ENCODE measurements at places on chromosomes 5 and 9. TPM values are rescaled to one million over a fixed set of nuclear protein-coding genes. Genes with fewer than 3 reads are reported as not detected.

MOB3B gene
- under 0.01 TPM for total RNA-seq

MYMK gene
- total RNA-seq = not detected

MARCOL gene
- total RNA-seq = not detected

ECSCR gene
- total RNA-seq = not detected

DIRAS2 gene
- total RNA-seq = not detected

ADAMTSL2 gene
- total RNA-seq = under 0.01 TPM

RFESD gene
- 4.3 TPM for total RNA-seq

WDR36 gene
- total RNA-seq = 44.5 TPM

SOHLH1 gene
- total RNA-seq = not detected

IL3 gene
- not detected for total RNA-seq

CPEB4 gene
- 36.2 TPM for total RNA-seq

LHX6 gene
- total RNA-seq = not detected

DNA sequence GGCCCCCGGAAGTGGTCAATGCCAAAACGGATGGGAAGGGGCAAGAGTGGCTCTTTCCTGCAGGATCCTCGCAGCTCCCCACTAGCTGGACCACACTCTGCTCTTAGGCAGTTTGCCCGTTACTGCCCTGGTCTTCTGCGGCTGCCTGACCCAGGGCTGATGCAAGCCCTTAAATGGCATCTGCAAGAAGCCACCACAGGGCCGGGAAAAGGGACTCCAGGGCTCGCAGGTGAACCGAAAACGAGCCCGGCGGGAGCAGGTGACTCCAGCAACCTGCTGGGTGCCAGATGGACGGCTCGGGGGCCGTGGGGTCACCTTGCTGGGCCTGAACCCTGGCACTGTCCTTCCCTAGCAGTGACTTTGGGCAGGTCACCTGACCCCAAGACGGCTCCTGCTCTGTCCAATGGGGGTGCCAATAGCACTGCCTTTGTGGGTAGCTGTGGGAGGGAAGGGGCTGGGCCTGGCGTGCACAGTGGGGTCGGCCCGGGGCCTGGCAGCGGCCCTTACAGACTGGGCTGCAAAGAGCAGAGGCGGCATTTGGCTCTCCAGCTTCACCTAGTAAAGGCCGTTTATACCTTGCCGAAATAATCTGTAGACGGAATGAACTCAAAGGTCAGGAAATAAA, 1.3 kb downstream of the TMEM250 start:
- DNase-seq = no peak

DNA sequence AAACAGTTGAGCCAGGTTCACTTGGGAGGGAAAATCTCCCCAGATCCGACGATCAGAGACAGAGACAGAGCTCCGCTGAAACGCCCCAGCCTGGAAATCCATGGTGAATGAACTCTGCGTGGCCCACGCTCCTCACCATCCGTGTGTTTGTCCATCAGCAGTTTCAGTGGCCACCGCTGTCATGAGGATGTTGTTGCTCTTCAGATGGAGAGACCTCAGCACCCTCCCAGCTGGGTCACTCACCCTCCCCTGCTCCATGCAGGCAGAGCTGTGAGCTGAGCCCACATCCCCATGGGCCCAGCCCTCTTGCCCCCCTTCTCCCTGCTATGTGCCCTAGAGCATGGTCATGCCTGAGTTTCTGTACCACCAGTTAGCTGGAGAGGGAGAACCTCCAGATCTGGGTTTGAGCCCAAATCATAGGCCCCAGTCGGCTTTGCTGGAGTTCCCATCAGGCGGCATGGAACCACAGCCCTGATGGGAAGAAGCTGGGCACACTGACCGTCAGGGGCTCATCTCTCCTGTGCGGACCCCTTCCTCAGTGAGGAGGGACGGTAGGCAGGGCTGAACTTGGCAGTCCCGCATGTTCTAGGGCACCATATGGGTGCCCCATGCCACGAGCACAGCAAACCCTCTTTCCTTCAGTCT, 154.4 kb upstream of the COL5A1 start:
- peak; percentile 68 for DNase-seq

GRCh38 chr5:5371005-5371404, 51.5 kb upstream of the ICE1 start:
- no peak for DNase-seq

GRCh38 chr5:133051542-133052316, at the start of gene HSPA4:
TSS of gene HSPA4 (plus strand) at chr5:133052013. CDS start at chr5:133052251, 238 bp downstream.
- DNase-seq = peak; percentile 95

DNA sequence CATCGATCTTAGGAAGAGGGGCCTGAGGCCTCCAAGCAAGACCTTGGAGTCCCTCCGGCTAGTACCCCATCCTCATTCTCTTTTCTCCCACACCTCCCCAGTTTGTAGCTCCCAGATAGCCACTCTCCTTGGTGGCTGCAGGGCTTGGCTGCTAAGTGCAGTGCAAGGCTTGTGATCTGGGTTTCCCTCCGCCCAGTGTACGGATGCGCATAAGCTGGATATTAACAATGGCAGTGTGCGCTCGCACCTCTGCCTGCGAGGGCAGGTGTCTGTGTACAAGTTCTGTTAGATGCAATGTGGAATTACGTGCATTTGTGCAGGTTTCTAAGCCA, 71.0 kb upstream of the TBCA start:
- DNase-seq = no peak

DNA sequence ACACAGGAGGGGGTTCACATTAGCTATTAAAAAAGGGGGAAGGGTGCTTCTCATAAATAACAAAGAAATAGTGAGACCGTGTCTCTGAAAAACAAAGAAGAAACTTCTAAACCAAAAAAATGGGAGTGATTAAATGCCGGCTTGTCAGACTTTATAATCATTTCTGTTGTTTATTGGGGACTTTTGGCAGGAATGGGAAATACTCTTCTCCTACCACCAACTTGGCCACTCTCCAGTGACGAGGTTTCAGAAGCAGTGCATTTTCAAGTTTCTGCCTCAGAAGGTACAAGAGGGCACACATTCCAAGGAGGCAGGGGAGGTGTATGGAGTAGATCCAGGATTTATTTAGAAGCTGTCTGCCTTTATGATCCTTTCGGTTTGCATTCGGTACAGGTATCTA, 46.2 kb downstream of the LIX1 start:
- no peak for DNase-seq

- DNase-seq = no peak
These were observed 663.7 kb upstream of the MEF2C start for GRCh38 chr5:89546657-89547056.

GRCh38 chr5:175436359-175436758, 7.6 kb downstream of the DRD1 start:
- no peak for DNase-seq

GRCh38 chr9:82443312-82443711, 454.7 kb downstream of the SPATA31D1 start:
- DNase-seq = no peak

GRCh38 chr9:136693490-136694162, 6.4 kb upstream of the AGPAT2 start:
- no peak for DNase-seq

DNA sequence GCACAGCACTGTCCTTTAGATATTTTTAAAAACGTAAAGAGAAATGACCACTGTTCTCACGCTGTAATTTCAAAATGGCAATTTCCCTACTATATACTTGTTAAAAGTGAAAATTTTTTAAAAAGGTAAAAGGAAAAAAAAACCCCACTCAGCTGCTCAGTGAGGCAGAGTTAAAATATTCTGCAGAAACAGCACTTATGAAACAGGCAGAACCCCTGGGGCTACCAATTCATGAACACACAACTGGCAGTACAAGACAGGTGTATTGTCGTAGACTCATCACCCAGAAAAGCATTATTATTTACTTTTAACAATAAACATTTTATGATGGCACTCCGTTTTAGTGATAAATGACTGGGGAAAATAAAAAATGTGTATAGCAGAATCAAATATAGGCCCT, 1.5 kb upstream of the RASGRF2 start:
- no peak for DNase-seq

- no peak for DNase-seq
These were observed 549.2 kb upstream of the GRAMD2B start for GRCh38 chr5:125874057-125874456.

GRCh38 chr5:40315126-40315525, 364.6 kb upstream of the PTGER4 start:
- DNase-seq = no peak

DNA sequence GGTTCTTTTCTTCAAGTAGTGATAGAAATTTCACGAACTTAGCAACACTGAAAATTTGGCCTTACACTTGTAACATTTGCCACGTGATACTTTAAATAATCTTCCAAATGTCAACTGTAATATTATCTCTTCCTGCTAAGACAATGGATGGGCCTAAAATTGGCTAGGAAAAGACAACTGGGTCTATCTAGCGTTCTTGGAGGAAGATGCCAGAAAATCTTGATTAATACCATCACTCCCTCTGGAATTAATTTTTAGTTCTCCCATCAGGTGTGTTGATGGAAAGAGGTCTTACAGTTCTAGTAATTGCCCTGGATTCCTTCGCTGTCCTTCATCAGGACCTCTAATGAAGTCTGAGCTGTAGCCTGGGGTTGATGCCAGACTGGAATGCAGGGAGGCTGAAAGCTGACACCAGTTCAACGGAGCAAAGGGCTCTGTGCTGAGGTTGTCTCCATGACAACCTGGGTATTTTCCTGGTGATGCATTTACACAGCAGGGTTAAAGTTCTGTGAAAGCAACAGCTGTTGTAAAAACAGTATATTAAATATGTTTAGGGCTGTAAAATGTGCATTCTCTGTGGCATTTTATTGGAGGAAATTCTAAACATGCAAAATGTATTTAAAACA, 92.3 kb downstream of the GAS1 start:
- peak; percentile 95 for DNase-seq

DNA sequence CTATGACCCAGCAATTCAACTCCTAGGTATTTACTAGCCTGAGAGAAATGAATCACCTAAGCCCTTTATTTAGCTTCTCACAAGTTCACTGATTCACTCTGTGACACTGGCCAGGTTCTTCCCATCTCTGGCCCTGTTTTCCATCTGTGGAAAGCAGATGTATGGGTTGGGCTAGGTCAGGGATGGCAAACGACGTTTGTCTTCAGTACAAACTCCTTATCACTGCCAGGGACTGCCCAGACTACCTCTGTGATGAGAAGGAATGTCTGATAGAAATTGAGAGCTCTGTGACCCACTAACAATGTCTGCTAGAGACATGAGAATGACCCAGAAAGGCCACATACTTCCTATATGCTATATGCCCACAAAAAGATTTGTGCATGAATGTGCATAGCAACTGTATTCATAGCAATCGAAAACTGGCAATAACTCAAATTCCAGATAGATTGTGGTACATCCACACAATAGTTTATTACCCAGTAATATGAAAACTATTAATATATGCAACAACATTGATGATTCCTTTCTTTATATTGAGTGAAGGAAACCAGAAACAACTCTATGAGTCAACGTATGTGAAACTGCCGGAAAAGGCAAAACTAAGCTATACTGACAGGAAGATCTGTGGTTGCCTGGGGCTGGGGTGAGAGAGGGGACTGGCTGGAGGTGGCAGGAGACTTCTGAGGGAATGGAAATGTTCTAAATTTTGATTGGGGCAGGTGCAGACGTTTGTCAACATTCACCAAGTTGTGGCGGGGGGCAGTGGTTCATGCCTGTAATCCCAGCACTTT, 32.0 kb upstream of the ADAM19 start:
- no peak for DNase-seq

- DNase-seq = peak; percentile 18
These were observed 86.8 kb upstream of the HSPA9 start for GRCh38 chr5:138661991-138662434.

- no peak for DNase-seq
These were observed 88.3 kb upstream of the PTCH1 start for GRCh38 chr9:95605101-95605500.

- DNase-seq = peak; percentile 48
These were observed 14.5 kb downstream of the SH2D3C start for GRCh38 chr9:127763918-127764384.

DNA sequence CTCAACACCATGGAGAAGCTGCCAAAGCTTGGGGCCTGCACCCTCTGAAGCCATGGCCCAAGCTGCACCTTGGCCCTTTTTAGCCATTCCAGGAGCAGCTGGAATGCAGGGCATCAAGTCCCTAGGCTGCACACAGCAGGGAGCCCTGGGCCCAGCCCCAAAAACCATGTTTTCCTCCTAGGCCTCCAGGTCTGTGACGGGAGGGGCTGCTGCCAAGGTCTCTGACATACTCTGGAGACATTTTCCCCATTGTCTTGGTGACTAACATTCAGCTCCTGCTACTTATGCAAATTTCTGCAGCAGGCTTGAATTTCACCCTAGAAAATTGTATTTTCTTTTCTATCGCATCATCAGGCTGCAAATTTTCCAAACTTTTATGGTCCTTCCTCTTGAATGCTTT, 64.6 kb downstream of the ELOVL7 start:
- DNase-seq = no peak

Measured in osteoblast (primary cell).